Osteocyte (in vitro differentiated cells): ENCODE measurements at places on chromosomes 13 and 19. TPM values are rescaled to one million over a fixed set of nuclear protein-coding genes. Genes with fewer than 3 reads are reported as not detected.

DNA sequence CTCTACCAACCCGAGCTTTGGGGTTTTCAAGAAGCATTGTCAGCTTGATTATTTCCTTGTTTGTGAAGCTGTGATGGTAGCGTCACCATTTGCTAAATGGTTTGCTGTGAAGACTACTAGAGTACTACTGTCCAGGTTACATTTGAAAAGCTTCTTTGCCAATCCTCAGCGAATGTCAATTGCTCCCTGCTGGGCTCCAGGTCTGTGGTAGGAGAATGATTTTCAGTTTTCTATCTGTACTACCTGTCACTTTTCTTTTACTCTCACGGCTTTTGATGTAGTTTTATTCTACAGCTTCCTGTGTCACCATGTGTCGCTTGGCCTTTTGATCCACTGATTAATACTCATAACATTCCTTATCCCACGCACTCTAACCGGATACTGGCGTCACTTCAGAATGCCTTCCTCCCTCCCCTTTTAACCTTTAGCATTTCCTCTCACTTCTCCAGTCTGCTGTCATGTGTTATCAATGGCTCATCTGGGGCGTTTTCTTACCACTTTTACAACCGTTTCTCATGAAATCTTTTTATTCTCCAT, 7.5 kb upstream of the GPR183 start:
- peaks cover 38% of the 10 kb centered on the region for H3K4me1 ChIP-seq
- no peak for DNase-seq
- peaks cover 25% of the 10 kb centered on the region for H3K36me3 ChIP-seq
- H3K27ac ChIP-seq = no peak overlapping the region
- H3K27me3 ChIP-seq = no peaks in the 10 kb centered on the region

DNA sequence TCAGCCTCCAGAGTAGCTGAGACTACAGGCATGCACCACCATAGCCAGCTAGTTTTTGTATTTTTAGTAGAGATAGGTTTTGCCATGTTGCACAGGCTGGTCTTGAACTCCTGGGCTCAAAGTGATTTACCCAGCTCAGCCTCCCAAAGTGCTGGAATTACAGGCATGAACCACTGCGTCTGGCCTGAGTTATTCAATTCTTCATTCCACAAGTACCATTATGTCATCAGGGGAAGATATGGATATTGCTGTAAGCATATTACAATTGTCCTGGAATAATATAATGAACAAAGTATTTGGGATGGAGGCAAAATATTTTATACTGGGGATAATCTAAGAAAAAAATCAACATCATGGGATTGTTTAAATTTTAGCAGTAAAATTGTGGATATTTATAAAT, 646.0 kb upstream of the SLITRK6 start:
- peaks cover 27% of the 10 kb centered on the region for H3K4me1 ChIP-seq
- no peak overlapping the region for H3K4me3 ChIP-seq
- no peaks in the 10 kb centered on the region for H3K27me3 ChIP-seq
- no peaks in the 10 kb centered on the region for H3K36me3 ChIP-seq
- no peak for DNase-seq
- H3K27ac ChIP-seq = peak overlapping the region; percentile 82

GRCh38 chr13:105377452-105377851, 1158.0 kb downstream of the EFNB2 start:
- H3K4me1 ChIP-seq = no peaks in the 10 kb centered on the region
- no peaks in the 10 kb centered on the region for H3K36me3 ChIP-seq
- H3K27me3 ChIP-seq = no peaks in the 10 kb centered on the region
- no peak for DNase-seq

GRCh38 chr13:59658738-59659330, 504.9 kb downstream of the DIAPH3 start:
- no peaks in the 10 kb centered on the region for H3K4me1 ChIP-seq
- H3K27me3 ChIP-seq = no peaks in the 10 kb centered on the region
- H3K36me3 ChIP-seq = no peaks in the 10 kb centered on the region
- no peak overlapping the region for H3K4me3 ChIP-seq

DNA sequence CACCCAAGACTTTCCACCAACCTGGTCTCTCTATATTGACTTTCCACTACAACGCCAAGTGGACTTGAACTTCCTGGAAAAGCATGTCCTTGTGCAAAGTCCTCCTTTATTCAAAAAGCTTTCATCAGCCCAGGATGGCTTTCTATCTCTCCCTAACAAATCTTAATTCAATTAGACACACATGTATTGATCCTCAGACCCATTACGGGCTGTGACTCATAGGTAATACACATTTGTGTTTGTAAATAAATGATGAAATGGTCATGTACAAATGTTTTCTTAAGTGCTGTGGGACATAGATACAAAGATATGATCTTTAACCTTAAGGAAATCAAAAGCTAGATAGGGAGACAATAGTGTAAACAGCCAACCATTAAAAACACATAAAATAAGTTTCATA, 1189.7 kb downstream of the EFNB2 start:
- peaks cover 1% of the 10 kb centered on the region for H3K36me3 ChIP-seq
- no peak for DNase-seq

DNA sequence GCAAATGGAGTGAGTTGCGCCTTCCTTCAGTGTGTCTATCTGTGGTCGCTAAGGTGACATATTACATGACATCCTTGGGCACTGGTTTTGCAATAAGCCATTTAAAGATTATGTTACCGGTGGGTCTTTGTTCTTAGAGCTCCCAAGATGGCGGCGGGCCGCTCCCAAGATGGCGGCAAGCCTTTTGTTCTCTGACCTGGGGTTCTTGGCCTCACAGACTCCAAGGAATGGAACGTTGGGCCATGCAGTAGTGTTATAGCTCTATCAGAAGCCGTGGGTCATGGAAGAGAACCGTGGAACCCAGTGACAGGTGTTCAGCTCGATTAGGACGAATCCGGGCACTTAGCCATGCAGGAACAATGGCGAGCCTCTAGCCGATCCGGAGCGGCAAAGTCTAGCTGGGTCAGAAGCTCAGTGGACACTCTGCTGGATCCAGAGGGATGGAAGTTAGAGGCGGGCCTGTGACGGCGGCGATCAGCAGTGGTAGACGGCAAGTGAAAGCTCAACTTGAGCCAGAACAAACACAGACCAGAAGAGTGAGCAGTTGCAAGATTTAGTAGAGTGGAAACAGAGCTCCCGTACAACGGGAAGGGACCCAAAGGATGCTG, 188.6 kb downstream of the TEX29 start:
- DNase-seq = peak; percentile 56
- H3K4me3 ChIP-seq = no peak overlapping the region
- no peaks in the 10 kb centered on the region for H3K36me3 ChIP-seq
- H3K27me3 ChIP-seq = no peaks in the 10 kb centered on the region

GRCh38 chr13:100493418-100493817, 95.2 kb downstream of the GGACT start:
- H3K4me1 ChIP-seq = peaks cover 29% of the 10 kb centered on the region
- H3K4me3 ChIP-seq = no peak overlapping the region
- DNase-seq = no peak

DNA sequence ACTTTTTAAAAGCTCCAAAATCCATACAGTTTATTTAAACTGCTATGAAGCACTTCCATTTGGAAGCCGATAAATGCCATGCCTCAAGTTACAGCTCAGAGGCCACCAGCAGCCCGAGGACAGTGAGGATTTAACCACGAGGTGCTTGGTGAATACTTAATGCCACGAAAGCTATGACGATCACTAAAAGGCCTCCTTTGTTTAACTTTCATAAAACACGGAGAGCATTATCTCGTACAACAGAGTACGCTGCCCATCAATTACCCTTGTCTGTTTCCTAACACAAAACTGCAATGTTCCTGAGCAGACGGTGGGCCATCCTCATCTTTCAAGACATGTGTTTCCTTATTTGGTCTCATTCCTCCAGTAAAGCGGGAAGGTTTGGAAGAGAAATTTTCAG, 58.4 kb downstream of the PEPD start:
- H3K36me3 ChIP-seq = peaks cover 4% of the 10 kb centered on the region
- H3K27me3 ChIP-seq = no peaks in the 10 kb centered on the region
- H3K4me3 ChIP-seq = no peak overlapping the region
- H3K4me1 ChIP-seq = no peaks in the 10 kb centered on the region
- peak; percentile 7 for DNase-seq
- H3K27ac ChIP-seq = no peak overlapping the region

- peaks cover 78% of the 10 kb centered on the region for H3K4me1 ChIP-seq
- H3K27ac ChIP-seq = peak overlapping the region; percentile 76
- H3K27me3 ChIP-seq = no peaks in the 10 kb centered on the region
Measured at GRCh38 chr13:48400850-48401291, 12.0 kb downstream of the LPAR6 start.

DNA sequence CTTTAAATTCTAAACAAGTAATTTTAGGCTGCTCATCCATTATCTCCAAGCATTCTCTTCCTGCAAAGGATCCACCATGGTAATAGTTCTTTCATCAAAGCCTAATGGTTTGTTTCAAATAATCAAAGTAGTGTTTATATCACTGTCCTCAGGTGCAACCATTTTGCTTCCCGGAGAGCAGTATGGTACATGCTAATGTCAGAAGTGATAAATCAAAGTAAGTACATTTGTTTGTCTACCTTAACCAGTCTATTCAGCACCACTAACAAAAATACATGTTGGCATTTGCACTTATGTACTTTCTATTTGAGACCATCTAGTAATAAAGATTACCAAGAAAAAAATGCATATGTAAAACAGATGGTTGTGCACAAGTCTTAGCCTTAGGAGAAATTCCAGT, 37.5 kb downstream of the DACH1 start:
- H3K4me1 ChIP-seq = no peaks in the 10 kb centered on the region
- peaks cover 17% of the 10 kb centered on the region for H3K27me3 ChIP-seq
- H3K4me3 ChIP-seq = no peak overlapping the region
- H3K27ac ChIP-seq = no peak overlapping the region

GRCh38 chr19:52170863-52171320, 529 bp downstream of the ZNF836 start:
- peak overlapping the region; percentile 98 for H3K4me3 ChIP-seq
- peak overlapping the region; percentile 94 for H3K27ac ChIP-seq
- DNase-seq = no peak

- H3K27ac ChIP-seq = peak overlapping the region; percentile 92
- H3K36me3 ChIP-seq = peaks cover 50% of the 10 kb centered on the region
- H3K27me3 ChIP-seq = no peaks in the 10 kb centered on the region
- H3K4me1 ChIP-seq = peaks cover 77% of the 10 kb centered on the region
Measured at GRCh38 chr13:110365876-110366275, 58.8 kb downstream of the COL4A2 start.

GRCh38 chr13:106232681-106233080, 302.8 kb downstream of the EFNB2 start:
- H3K27ac ChIP-seq = no peak overlapping the region
- DNase-seq = no peak
- H3K36me3 ChIP-seq = no peaks in the 10 kb centered on the region
- H3K4me3 ChIP-seq = no peak overlapping the region
- H3K27me3 ChIP-seq = no peaks in the 10 kb centered on the region
- peaks cover 6% of the 10 kb centered on the region for H3K4me1 ChIP-seq

- H3K4me1 ChIP-seq = peaks cover 16% of the 10 kb centered on the region
- H3K4me3 ChIP-seq = no peak overlapping the region
- H3K36me3 ChIP-seq = no peaks in the 10 kb centered on the region
- peaks cover 86% of the 10 kb centered on the region for H3K27me3 ChIP-seq
Measured at GRCh38 chr13:27975564-27976361, 6.6 kb upstream of the CDX2 start.

GRCh38 chr13:112854321-112854720, 114.7 kb upstream of the MCF2L start:
- peaks cover 4% of the 10 kb centered on the region for H3K4me1 ChIP-seq
- peaks cover 9% of the 10 kb centered on the region for H3K36me3 ChIP-seq
- H3K4me3 ChIP-seq = no peak overlapping the region
- no peaks in the 10 kb centered on the region for H3K27me3 ChIP-seq
- no peak for DNase-seq

DNA sequence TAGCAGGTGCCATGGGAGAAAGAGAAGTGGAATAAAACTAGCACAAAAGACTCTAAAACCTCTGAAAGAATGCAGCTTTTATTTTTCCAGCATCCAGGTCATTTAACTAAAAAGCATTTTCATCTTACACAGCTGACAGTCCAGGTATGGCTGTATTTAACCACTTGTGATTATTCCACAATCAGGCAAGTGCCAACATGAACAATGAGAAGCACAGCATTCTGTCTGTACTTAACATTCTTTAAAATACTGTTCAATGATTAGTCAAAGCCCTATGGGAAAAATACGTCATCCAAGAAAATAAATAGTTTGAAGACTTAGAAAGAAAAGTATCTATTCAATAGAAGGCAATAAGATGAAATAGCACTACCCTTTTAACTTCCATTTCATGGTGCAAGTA, 246.9 kb downstream of the LIG4 start:
- no peak for DNase-seq
- H3K4me1 ChIP-seq = no peaks in the 10 kb centered on the region
- H3K4me3 ChIP-seq = no peak overlapping the region
- H3K27me3 ChIP-seq = peaks cover 14% of the 10 kb centered on the region
- no peak overlapping the region for H3K27ac ChIP-seq

DNA sequence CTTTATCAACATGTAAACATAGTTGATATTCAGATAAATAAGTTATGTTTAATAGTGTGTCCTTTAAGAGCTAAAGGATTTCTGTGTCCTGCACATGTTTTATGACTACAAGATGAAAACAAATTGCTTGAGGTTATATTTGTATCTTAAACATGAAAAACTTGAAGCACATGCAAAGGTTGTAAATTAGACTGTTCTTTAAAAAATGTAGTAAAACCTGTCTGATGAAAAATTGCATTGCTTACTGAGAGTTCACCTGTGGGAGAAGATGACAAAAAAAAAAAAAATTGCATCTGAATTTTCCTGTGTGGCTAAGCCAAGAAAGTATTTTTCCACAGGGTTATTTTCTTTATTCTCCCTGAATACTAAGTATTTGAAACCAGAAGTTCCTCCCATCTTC, 25.7 kb upstream of the LMO7 start:
- H3K4me3 ChIP-seq = no peak overlapping the region
- H3K4me1 ChIP-seq = no peaks in the 10 kb centered on the region
- H3K36me3 ChIP-seq = peaks cover 19% of the 10 kb centered on the region
- no peak for DNase-seq
- no peak overlapping the region for H3K27ac ChIP-seq
- H3K27me3 ChIP-seq = no peaks in the 10 kb centered on the region

GRCh38 chr13:23354520-23354919, 79.0 kb downstream of the SACS start:
- DNase-seq = no peak
- H3K4me3 ChIP-seq = no peak overlapping the region
- no peak overlapping the region for H3K27ac ChIP-seq

GRCh38 chr13:77583581-77583980, 48.1 kb downstream of the SCEL start:
- no peaks in the 10 kb centered on the region for H3K27me3 ChIP-seq
- no peak overlapping the region for H3K4me3 ChIP-seq
- no peak overlapping the region for H3K27ac ChIP-seq
- H3K4me1 ChIP-seq = no peaks in the 10 kb centered on the region
- no peak for DNase-seq

GRCh38 chr19:18173054-18173571, 500 bp upstream of the IFI30 start:
- peaks cover 11% of the 10 kb centered on the region for H3K36me3 ChIP-seq
- DNase-seq = no peak
- peak overlapping the region; percentile 79 for H3K4me3 ChIP-seq
- peaks cover 16% of the 10 kb centered on the region for H3K4me1 ChIP-seq

The CDX2 gene
- not detected in 2 replicates for total RNA-seq

The SRRM5 gene
- total RNA-seq = 0.24 and 0.35 TPM in 2 replicates

The FAM216B gene
- total RNA-seq = not detected in 2 replicates

The FBN3 gene
- total RNA-seq = 0.19 and 0.42 TPM in 2 replicates

The ZNF846 gene
- 15.3 and 16.0 TPM in 2 replicates for total RNA-seq

The DAND5 gene
- total RNA-seq = not detected in 2 replicates

The PSG1 gene
- total RNA-seq = not detected in 2 replicates

The USHBP1 gene
- total RNA-seq = not detected in 2 replicates

The KASH5 gene
- total RNA-seq = not detected in 2 replicates

The TMEM272 gene
- not detected in 2 replicates for total RNA-seq

The MAST1 gene
- 0.32 TPM in 1 of 2 replicates, not detected in the other for total RNA-seq

The FUT3 gene
- total RNA-seq = not detected in 2 replicates

The CLIP3 gene
- 72.8 and 78.3 TPM in 2 replicates for total RNA-seq

The SIGLEC12 gene
- total RNA-seq = not detected in 2 replicates

The CD70 gene
- total RNA-seq = 0.42 and 0.54 TPM in 2 replicates

The CYSLTR2 gene
- not detected in 2 replicates for total RNA-seq

The TLE6 gene
- 0.65 and 1.5 TPM in 2 replicates for total RNA-seq

The WDR87 gene
- not detected in 2 replicates for total RNA-seq

The LENG9 gene
- total RNA-seq = 11.0 and 11.1 TPM in 2 replicates
